ENCODE measurements at places on chromosomes 3 and 15.

- DNase-seq = no peak
Measured at GRCh38 chr3:85785766-85786165, 827.0 kb downstream of the CADM2 start.

GRCh38 chr15:88574655-88575054 is 28.2 kb upstream of the DET1 start:
- DNase-seq = no peak

GRCh38 chr3:123283074-123283473 is 81.3 kb downstream of the SEC22A start:
- no peak for DNase-seq

GRCh38 chr15:78129077-78129750 is 2.0 kb downstream of the CIB2 start:
- DNase-seq = no peak

- DNase-seq = no peak
Measured at GRCh38 chr3:100780071-100780622, 70.9 kb downstream of the TFG start.

DNA sequence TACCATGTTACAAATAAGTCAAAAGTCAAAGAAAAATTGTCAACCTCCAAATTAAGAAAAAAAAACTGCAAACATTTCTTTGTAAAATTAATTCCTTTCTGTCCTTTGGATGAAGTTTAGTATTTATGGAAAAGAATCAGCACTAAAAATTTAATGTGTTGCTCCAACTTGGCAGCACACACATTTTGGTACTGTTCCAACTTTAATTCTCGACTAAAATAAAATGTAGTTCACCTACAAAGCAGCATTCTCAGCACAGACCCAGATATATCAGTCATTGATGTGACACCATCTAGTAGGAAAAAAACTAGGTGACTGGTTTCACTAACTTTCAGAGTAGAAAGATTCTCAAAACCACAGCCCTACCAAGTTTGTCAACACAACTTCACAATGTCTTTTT is 131.7 kb upstream of the ROBO2 start:
- DNase-seq = no peak

DNA sequence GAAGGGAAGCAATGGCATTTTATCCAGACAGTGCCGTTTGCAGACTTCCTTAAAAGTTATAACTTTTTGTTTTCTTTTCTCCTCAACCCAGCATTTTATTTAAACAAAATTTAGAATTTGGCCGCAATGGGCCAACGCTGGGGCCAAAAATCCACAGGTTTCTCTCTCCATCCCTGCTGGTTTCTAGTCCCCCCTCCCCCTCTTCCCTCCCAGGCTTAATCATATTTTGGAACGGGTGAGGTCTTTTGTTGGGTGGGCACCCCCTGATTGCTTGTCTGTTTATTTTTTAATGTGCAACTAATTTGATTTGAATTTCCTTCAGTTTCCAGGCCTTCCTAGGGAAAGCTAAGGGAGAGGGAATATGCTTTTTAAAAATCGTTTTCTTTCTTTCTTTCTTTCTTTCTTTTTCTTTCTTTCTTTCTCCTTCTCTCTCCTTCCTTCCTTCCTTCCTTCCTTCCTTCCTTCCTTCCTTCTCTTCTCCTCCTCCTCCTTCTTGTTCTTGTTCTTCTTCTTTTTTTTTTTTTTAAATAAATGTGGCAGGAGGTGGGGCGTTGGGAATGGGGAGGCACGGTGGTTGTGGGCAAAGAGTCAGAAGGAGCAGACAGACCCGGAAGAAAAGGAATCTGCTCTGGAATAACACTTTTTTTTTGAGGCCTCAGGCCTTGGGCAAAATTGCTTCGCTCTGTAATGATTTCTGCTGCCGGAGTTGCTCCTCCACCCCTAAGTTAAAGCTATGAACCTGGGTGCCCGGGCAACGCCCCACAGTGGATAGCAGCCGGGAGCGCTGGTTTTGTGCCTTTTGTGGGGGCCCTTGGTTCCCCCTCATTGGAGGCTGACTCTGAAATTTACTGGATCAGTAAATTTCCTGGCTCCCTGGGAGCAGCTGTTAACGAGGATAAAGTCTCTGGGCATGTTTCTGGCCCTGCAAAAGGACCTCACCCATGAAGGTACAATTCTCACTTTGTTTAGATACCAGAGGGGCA is 1.9 kb downstream of the FNDC3B start:
- DNase-seq = peak; percentile 41

DNA sequence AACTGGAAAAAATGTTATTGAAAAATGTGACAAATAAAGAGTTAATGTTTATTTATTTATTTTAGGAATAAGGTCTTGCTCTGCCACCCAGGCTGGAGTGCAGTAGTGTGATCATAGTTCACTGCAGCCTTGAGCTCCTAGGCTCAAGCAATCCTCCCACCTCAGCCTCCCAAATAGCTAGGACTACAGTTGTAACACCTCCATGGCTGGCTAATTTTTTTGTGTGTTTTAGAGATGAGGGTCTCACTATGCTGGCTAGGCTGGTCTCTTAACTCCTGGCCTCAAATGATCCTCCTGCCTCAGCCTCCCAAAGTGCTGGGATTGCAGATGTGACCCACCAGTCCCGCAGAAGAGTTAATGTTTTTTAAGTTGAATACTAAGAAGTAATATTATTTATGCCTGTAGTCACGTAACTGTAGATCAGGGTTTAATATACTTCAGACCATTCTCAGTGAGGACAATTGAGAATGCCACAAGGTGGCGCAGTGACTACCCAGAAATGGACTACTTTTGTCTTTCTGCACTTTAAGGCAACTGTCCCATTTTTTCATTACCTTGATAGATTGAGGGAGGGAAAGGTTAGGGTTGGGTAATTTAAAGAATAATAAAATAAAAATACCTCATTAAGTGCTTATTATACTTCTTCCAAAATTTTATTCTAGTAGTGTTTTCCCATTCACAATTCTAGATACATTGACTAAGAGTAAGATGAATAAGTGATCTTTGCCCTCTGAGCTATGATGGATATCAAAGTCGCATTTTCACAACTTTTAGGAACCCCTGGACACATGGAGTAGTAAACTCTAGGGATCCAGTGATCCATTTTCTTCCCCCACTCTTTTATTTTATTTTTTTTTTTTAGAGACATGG is 6.0 kb downstream of the MUC13 start:
- peak; percentile 74 for DNase-seq

DNA sequence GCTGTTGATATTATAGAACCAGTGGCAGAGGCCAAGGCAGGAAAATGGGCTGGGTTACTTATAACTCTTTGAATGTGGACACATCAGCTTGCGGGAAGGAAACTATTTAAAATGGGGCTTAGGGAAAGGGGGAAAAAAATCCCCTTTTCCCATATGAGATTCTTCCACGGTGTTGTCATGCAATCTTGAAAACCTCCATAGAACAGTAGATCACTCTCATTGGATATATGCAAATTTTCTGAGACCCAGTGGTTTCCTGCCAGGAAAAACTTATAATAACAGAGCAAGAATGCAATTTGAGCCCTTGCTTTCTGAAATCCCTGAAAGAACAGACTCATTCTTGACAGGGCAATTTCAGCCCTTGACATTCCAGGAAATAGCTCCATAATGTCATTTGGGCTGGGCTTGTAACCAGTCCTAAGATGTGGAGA is 31.1 kb downstream of the TMEM212 start:
- peak; percentile 99 for DNase-seq

DNA sequence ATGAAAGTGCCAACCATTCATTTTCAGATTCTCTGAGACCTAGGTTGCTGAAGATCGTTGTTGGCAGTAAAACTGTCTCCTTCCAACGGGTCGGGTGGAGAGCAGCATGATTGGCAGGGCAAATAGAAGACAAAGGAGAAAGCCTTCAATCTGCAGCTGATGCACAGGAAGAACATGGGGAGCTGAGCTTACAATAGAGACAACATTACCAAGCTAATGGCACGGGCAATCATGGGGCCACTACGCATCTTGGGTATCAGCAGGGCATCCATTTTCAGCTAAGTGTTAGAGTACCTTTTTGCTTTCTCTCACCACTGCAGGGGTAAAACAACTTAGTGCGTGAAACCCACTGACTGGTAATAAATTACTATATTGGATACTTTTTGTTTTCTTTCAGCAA is 114.8 kb downstream of the WDR72 start:
- DNase-seq = no peak

DNA sequence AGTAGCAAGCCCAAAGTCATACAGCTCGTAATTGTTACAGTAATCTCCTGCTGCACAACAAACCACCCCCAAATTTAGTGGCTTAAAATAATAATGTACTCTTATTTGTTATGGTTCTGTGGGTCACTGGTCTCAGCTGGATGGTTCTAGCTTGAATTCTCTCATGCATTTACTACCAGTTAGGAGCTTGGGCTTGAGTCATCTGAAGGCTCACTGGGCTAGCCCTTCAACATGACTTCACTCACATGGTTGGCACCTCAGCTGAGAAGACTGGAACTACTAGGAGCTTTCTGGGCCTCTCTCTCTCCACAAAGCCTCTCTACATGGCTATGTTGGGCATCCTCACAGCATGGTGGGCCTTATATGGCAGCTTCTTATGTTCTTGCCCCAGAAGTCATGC is 12.5 kb downstream of the PCOLCE2 start:
- DNase-seq = no peak

DNA sequence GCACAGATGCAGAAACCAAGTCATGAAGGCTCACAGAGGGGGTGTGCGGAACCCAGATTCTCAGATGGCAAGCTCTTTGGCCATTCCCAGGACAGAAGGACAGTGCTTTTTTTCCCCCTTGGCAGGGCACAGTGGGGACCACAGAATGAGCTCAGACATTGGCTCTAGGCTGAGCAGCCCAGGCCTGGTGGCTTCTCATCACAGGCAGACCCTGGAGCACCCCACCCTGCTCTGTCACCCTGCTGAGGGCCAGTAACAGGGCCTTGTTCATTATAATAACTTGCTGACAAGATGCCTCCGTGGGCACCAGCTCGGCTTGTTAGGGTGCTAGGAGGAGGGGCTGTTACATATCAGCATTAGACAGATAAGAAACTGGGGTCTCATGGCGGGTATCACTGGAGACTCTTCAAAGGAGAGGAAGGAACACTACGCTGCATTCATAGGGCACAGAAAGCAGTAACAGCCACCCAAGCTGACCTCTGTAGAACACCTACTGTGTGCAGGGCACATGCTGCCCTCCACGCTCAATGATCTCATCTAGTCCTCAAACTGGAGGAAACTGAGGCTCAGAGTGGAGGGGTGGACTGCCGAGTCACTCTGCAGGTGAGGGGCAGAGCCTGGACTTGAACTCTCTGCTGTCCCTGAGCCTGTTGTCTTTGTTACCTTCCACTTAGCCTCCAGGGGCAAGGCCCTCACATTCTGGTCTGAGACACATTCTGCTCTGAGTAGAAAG is 69.9 kb upstream of the SEC13 start:
- no peak for DNase-seq

DNA sequence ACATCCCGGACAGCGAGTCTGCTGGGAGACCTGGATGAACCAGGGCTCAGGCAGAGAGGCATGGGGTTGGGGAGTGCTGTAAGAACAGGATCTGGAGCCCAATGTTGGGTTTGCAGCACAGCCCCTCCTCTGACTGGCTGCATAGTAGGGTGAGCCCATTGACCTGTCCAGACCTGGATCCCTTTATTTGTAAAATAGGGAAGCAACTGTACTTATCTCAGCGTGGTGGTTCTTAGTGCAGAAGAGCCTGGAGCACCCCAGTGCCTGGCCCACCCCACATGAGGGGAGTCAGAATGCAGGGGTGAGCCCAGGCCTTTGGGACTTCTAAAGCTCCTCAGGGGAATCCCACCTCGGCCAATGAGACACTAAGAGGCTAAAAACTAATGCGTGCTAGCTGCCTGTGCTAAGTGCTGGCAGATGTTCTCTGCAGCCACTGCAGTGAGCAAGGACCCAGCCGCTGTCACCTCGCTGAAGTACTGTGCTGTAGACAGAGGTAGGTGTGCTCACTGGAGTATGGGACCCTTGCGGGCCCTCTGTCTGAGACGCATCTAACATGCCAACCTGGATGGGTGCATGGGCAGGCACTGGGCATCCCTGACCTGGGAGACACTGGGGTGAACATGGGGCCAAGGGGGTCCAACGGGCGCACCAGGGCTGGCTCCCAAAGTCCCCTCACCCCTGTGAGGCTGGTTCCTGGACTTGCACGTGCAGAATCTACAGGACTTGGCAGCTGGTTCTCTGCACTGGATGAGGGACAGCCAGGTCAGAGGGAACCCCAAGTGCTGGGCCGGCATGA is 95.6 kb downstream of the ATP10A start:
- DNase-seq = no peak

DNA sequence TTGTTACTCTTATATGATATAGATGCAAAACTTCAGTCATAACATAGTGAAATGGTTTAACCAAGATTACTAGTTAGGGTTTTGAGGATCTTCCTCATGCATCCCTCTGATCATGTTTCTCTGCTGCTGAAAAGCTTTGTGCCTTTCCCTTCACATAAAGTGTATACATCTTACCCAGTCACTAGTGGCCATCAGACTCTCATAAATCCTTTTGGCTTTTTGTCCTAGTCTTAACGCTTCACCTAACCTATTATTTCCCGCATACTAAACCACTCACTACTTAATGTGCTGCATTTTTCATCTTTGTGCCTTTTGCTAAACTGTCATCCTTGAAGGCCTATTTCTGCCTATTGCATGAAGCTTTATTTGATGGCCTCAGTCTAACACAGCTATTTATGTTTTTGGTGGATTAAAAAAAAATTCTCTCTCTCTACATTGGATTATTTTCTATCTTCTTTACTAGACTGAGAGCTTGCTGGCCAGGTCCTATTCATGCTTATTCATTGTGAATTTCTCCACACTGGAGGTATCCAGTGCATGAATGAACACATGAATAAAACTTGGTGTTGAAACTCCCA is 717.6 kb upstream of the GOLIM4 start:
- DNase-seq = no peak
